Vagina (tissue), 2 donors: ENCODE measurements at places on chromosomes 1 and 21. TPM values are rescaled to one million over a fixed set of nuclear protein-coding genes. Genes with fewer than 3 reads are reported as not detected.

- H3K27ac ChIP-seq = no peak overlapping the region
- H3K36me3 ChIP-seq = no peaks in the 10 kb centered on the region
- H3K4me1 ChIP-seq = no peaks in the 10 kb centered on the region
- H3K4me3 ChIP-seq = no peak overlapping the region
Observed at GRCh38 chr1:76857973-76858372, 9.3 kb upstream of the ST6GALNAC5 start.

DNA sequence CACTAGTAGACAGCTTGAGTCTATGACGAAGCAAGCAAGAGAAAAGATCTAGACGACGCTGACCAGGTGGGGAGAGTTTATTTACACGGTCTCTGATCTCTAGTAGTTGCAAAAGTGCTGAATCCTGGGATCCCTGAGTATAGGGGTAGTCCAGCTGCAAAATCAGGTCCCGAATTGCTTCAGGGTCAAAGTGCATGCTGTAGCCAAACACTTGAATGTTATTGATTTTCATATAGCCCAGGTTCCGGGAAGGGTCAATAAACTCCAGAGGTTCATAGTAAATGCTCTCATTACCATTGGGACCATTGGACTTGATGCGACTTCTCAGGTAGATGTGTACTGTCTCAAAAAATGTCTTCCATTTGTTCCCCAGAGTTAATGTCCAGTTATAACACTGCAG lies 379.6 kb downstream of the BRINP3 start:
- H3K27me3 ChIP-seq = no peaks in the 10 kb centered on the region
- no peak overlapping the region for H3K27ac ChIP-seq
- no peaks in the 10 kb centered on the region for H3K36me3 ChIP-seq
- no peaks in the 10 kb centered on the region for H3K4me1 ChIP-seq
- H3K4me3 ChIP-seq = no peak overlapping the region

DNA sequence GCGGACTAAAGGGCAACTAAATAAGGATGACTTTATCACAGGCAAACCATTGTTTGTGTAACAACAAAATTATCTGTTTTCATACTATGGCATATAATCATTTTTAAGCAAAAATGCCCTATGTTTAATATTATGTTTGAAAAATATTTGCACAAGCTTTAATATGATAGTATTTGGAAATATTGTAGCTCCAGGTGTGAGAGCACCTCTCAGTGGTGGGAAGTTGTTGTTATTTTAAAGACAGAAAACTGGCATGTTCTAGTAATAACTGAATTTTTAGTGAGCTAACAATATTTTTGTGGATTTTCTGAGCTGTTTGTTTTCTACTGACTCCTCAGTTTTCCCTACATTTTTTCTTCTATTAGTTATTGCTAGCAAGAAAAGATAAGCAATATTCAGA lies 578.8 kb downstream of the KCNT2 start:
- no peaks in the 10 kb centered on the region for H3K27me3 ChIP-seq
- no peak overlapping the region for H3K4me3 ChIP-seq
- no peaks in the 10 kb centered on the region for H3K4me1 ChIP-seq
- no peaks in the 10 kb centered on the region for H3K36me3 ChIP-seq

DNA sequence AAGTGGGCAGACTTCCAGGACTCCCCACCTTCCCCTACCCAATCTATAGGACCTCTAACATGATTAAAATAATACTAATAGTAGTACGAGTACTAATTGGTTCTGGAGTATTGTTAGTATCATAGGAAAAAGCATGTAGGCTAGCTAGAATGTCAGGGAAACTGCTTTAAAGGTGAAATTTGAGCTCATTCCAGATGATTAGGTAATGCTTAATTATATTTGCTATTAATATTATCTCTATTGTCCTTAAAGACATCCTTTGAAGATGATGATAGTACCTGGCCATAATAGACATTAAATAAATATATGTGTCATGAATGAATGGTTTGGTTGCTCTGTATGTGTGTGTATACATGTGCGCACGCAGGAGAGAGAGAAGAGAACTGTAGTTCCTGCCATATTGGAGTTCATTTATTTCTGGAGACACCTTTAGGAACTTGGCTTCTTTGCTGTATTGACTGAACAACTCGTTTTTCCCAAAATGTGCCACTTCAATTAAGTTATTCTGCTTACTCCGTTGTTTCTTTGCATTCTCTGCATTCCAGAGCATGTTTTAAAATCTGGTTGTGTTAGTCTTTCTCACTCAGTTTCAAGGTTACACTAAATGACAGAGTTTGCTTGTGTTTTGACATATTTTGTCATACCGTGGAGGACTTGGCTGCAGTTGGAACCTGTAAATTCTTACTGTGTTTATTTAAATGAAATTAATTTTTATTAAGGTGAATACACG lies 117.1 kb downstream of the OSBPL9 start:
- H3K27ac ChIP-seq = peak overlapping the region; percentile 65
- no peaks in the 10 kb centered on the region for H3K27me3 ChIP-seq
- H3K36me3 ChIP-seq = no peaks in the 10 kb centered on the region

GRCh38 chr1:67847466-67847865 lies 14.2 kb upstream of the GNG12 start:
- no peak for DNase-seq
- no peaks in the 10 kb centered on the region for H3K27me3 ChIP-seq
- H3K27ac ChIP-seq = no peak overlapping the region
- peaks cover 11% of the 10 kb centered on the region for H3K4me1 ChIP-seq

DNA sequence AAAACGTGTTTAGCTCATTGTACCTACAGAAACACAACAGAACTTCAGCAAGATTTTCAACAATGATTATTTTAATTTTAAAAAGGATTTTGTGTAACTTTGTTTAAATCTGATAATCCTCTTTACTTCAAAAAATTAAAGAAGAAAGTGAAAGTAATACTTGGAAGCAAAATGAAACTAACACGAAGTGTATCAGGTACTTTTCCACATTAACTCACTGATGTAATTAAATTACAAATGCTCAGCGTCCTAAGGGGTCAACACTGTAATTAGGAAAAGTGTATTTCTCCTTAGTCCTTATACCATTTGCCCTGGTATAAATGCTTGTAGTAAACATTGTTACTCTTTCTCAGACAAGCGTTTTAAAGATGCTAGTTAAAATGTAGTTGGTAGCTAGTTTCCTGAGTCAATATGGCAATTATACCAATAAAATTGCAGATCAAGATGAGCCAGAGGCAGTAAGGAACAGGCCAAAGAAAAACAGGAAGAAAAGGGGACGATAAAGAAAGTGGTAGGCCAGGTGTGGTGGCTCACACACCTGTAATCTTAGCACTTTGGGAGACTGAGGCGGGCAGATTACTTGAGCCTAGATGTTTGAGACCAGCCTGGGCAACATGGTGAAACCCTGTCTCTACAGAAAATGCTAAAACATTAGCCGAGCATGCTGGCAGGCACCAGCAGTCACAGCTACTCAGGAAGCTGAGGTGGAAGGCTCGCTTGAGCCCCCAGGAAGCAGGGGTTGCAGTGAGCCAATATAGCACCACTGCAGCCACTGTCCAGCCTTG lies 553.0 kb downstream of the SMYD3 start:
- H3K27me3 ChIP-seq = no peaks in the 10 kb centered on the region
- H3K27ac ChIP-seq = peak overlapping the region; percentile 60
- H3K4me1 ChIP-seq = peaks cover 19% of the 10 kb centered on the region
- DNase-seq = no peak

DNA sequence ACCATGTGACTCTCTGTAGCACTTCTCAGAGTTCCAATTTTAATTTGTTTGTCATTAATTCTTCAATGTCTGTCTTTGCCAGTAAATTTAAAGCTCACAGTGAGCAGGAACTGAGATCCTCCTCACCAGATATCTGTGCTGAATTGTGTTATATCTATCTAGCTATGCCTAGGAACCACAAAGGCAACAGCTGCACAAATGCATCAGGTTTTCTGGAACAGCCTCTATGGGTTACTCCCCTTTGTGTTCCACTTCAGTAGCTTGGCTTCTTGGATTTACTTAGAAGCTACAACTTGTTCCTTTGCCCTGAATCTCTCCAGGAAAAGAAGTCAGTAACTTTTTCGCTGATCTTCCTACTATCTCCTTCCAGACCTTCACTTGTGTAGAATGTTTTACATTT lies 1237.8 kb upstream of the ADGRL4 start:
- no peak overlapping the region for H3K27ac ChIP-seq
- H3K36me3 ChIP-seq = no peaks in the 10 kb centered on the region
- no peaks in the 10 kb centered on the region for H3K27me3 ChIP-seq
- no peak for DNase-seq
- H3K4me3 ChIP-seq = no peak overlapping the region

DNA sequence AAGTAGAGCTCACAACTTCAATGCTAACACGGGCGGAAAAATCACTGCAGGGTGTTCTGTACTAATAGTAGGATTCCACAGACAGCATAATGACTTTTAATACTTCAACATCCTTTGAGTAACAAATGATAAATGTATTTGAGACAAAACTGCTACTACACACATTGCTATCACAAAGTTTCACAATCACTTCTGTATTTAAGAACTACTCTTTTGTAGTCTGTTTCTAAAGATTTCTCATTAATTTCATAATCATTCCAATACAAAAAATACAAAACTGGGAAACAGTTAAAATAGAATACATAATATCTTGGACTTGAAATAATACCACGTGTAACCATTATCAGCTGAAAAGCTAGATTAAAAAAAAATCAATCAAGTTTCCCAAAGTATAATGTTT lies 2.7 kb downstream of the HMGN1 start:
- H3K27me3 ChIP-seq = no peaks in the 10 kb centered on the region
- peaks cover 36% of the 10 kb centered on the region for H3K4me1 ChIP-seq
- no peak overlapping the region for H3K4me3 ChIP-seq
- peaks cover 4% of the 10 kb centered on the region for H3K36me3 ChIP-seq

DNA sequence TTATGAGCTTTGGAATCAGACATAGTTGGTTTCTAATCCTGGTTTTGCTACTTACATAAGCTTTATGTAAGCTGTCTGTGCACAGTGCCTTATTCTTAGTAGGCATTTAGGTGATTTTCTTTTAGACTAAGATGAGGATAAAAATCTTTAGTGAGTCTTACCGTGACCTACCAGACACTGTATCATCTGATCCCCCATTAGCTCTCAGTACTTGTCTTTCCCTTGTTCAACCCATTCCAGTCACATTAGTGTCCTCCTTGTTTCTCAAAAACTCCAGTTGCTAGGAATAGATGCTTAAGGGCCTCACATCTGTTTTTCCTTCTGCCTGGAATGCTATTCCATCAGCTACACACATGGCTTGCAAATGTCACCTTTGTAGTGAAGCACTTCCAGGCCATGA lies 18.8 kb downstream of the PPP1R12B start:
- H3K27ac ChIP-seq = no peak overlapping the region
- H3K36me3 ChIP-seq = no peaks in the 10 kb centered on the region
- H3K4me3 ChIP-seq = no peak overlapping the region
- DNase-seq = no peak

GRCh38 chr1:91404151-91405012 lies at the start of gene HFM1:
HFM1 (minus strand) TSS chr1:91404837; CDS start chr1:91401082, 3,755 bp downstream.
- H3K27ac ChIP-seq = peak within 1 kb of the TSS; percentile 72
- no peaks in the 10 kb centered on the region for H3K27me3 ChIP-seq
- H3K4me1 ChIP-seq = peaks cover 5% of the 10 kb centered on the region
- peak within 1 kb of the TSS; percentile 65 for H3K4me3 ChIP-seq
- no peak for DNase-seq

DNA sequence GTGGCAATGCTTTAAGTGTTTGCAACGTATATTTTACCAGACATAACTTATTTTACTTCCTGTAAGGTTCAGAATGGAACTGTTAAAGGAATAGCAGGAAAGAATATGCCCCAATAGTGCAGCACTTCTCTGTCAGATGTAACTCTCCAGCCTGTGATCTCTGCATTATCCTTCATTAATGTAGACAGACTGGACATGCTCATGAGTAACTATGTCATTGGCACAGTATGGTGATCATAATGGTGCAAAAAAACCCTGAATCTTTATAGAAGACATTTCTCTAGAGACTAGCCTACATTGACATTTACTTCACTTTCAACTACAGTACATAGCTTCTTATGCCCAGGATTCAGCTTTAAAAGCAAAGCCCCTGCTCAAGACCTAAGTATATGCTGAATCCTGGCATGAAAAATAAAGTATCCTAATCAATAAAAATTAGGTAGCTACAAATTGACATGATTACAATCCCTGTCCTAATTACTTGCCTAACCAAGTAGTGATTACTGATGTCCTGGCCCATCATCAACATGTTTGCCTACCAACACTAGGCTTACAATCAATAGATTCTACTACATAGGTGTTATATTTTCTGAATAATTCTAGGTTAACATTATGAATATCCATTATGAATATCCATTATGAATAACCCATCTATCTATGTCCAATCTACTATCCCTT lies 13.9 kb downstream of the COX20 start:
- H3K27me3 ChIP-seq = no peaks in the 10 kb centered on the region
- peaks cover 8% of the 10 kb centered on the region for H3K4me1 ChIP-seq
- no peaks in the 10 kb centered on the region for H3K36me3 ChIP-seq
- H3K27ac ChIP-seq = no peak overlapping the region

GRCh38 chr1:17375651-17376050 lies 3.7 kb downstream of the PADI6 start:
- no peaks in the 10 kb centered on the region for H3K27me3 ChIP-seq
- H3K27ac ChIP-seq = no peak overlapping the region
- H3K36me3 ChIP-seq = no peaks in the 10 kb centered on the region
- H3K4me1 ChIP-seq = no peaks in the 10 kb centered on the region

GRCh38 chr1:29655145-29655544 lies 418.8 kb downstream of the PTPRU start:
- DNase-seq = peak; percentile 12
- H3K4me3 ChIP-seq = no peak overlapping the region
- no peaks in the 10 kb centered on the region for H3K27me3 ChIP-seq
- no peaks in the 10 kb centered on the region for H3K4me1 ChIP-seq
- H3K36me3 ChIP-seq = no peaks in the 10 kb centered on the region
- H3K27ac ChIP-seq = no peak overlapping the region

- no peaks in the 10 kb centered on the region for H3K27me3 ChIP-seq
- no peak overlapping the region for H3K4me3 ChIP-seq
- H3K4me1 ChIP-seq = peaks cover 39% of the 10 kb centered on the region
- H3K27ac ChIP-seq = no peak overlapping the region
Observed at GRCh38 chr21:39024538-39024937, 158.7 kb downstream of the PSMG1 start.

DNA sequence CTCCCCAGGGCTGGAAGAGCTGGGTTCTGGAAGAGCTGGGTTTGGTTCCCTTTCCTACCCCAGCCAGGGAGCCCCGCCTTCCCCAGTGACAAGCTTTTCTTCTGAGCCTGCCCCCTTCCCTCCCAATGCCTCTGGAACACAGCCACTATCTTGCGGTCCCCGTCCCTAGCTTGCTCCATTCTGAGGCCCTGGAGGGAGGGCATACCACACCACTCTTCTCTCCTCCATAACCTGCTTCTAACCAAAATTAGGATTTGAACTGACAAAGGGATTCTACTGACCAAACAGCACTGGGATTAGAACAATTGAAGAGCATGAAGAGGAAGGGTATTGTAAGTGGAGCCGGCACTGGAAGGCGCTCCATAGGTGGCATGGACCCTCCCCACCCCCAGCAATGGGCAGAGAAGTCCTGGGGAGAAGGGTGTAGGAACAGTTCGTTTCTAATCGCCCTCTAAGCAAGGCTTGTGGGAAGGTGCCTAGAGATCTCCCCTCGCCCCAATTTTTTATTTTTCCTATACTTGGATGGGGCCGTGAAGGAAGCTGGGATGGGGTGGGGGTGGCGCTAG lies 690 bp downstream of the C1orf216 start:
- no peaks in the 10 kb centered on the region for H3K27me3 ChIP-seq
- peaks cover 37% of the 10 kb centered on the region for H3K4me1 ChIP-seq
- DNase-seq = no peak
- no peaks in the 10 kb centered on the region for H3K36me3 ChIP-seq
- peak overlapping the region; percentile 82 for H3K4me3 ChIP-seq

Gene CYP2J2
- total RNA-seq = 0.74 TPM

Gene OR2T34
- total RNA-seq = not detected

Gene TEDDM1
- not detected for total RNA-seq

Gene CHODL
- total RNA-seq = 3.2 TPM

Gene RBM11
- total RNA-seq = 2.5 TPM

Gene LCE3E
- 2.2 TPM for total RNA-seq

Gene COL9A2
- 7.1 TPM for total RNA-seq

Gene RNASEL
- 5.4 TPM for total RNA-seq

Gene LRRN2
- 3.4 TPM for total RNA-seq

Gene ARTN
- total RNA-seq = 17.4 TPM

Gene DYNLT5
- 0.98 TPM for total RNA-seq
